Renal cortical epithelial cell (primary cell): ENCODE measurements at places on chromosomes 2 and 18. TPM values are rescaled to one million over a fixed set of nuclear protein-coding genes. Genes with fewer than 3 reads are reported as not detected.

MARS2 gene
- total RNA-seq = 8.9 and 10.5 TPM in 2 replicates

AQP12B gene
- not detected in 2 replicates for total RNA-seq

DNA sequence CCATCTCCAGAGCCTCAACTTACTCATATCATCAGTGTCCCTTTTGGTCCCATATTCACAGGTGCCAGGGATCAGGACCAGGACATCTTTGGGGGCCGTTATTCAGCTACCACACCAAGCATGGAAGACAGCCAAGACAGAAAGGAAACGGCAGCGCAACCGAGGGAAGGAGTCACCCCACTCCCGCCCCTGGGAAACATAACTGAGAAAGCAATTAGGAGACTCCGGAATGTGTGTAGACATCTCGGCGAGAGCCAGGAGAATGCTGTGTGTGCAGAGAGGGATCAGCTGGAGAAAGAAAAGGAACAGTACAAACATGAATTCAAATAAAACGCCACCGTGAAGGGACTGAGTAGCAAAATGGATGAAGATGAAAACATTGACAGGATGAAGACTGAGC lies 13.4 kb upstream of the BOK start:
- no peak for DNase-seq

DNA sequence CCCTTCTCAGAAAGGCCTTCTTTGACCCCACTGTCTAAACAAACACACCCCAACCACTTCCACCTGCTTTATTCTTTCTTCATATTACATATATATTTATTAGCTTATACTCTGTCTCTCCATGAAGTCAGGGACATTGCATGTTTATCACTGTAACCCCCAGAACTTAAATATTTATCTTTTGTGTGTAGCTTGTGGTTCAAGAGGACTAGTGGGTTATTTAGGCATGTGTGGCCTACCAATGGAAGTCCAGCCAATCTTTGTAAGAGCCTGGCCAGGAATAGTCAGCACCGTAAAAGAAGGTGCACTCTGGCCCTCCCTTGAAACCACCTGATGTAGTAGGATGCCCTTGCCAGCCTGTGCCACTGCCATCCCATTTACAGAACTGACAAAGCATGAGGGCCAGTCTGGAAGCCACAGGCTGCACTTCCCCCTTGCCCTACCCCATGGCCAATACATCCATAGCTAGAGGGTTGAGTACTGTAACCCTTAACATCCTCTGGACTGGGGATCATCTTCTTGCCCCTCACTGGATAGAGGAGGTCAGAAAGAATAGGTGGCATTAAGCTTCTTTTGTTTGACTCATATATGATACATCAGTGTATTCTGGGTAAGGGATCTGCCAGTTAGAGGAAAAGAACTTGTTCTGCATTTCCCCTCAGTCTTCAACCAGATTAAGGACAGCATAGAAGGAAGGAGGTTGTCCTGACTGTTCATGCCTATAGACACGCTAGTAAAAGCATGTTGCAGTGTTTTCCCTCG lies 4.9 kb downstream of the NEMP2 start:
- DNase-seq = no peak

DNA sequence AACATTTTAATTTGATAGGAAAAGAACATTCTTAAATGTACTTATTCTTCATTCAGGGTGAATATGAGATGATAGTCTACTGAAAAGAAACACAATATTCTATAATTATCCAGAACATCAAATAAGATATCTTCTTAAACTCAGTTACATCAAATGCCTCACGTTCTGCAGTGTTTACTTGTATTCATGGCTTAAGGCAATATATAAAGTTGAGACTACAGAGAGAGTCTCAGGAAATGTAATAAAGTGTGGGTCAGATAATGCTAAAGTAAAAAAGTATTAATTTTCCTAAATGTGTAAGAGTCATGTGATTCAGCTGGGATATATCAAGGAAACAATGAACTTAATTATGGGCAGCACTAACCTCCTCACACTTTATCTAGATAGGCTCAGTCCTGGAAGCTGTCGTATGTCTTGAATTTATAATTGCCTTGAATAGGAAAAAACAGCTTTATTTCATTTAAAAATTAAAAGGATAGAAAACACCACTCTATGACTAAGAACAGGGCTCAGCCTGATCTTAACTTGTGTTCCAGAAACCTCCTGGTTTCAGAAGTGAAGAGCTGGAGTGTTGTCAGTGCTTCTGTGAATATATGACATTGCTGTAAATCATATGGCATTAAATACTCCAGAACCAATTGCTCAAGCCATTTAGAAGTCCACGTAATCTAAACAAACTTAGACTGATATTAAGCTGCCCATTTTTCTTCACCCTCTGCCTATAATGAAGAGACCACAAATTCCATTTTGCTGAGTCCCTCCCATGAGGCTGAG lies 240.2 kb downstream of the FSIP2 start:
- DNase-seq = peak; percentile 48

DNA sequence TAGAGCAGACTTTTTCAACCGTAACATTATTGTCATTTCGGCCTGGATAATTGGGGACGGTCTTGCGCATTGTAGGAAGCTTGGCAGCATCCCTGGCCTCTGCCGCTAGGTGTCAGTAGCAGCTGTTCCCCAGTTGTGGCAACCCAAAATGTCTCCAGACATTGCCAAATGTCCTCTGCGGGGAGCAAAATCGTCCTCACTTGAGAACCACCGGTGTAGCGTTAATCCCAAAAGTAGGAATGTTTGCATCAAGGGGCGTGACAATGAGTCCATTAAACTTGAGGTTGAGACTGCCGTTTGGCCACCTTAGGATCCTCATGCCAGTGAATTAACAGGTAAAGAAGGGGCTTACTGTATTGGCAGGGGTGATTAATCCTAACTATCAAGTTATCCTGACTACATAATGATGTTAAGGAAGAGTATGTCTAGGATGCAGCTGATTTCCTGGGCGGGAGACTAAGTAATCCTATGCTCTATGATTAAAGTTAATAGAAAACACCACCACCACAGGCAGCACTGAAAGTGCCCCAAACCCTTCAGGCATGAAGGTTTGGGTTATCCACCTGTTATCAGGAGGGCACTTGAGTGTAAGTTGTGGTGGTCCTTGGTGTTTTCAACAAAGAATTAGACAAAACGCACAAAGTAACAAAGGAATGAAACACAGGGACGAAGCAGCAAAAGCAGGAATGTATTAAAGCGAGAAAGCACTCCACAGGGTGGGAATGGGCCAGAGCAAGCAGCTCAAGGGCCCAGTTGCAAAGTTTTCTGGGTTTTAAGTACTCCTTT lies 4.9 kb upstream of the ZC3H8 start:
- peak; percentile 64 for DNase-seq

GRCh38 chr18:76604935-76605240 lies 109.8 kb upstream of the ZNF516 start:
- peak; percentile 14 for DNase-seq

DNA sequence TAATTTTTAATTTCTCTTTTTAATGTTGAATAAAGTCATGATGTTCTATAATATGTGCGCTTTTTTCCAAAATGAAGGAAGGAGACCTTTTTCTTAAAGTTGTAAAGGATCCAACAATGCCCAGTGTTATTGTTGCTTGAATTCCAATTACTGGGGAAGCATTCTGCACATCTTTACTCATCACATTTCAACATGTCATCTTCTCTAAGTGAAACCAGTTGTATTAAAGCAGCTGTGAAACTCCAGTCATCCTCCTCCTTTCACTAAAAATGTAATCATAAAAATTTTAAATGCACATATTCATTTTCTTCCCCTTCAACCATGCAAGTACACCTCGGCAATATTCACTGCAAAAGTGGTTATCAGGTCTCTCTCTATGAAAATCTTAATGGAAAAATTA lies 722.7 kb downstream of the TSN start:
- DNase-seq = no peak

DNA sequence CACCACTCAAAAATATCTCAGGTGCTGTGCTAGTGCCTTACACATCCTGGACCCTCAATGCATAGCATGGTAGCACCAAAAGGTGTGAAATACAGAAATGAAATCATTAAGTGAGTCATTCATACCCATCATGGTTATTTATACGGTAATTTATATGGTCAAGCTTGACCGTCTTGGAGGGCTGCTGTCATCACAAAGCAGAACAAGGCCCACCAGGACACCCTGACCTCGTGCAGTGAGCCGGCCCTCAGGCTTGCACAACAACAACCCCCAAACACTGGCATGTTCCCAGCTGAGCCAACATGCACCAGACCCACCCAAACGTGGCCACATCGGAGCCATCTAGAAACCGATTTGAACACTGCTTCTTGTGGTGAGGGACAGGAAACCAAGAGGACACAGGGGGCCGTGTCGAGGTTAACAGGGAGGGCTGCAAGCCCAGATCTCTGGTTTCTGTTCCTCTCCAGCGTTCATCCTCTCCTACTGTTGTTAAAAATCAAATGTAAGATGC lies 378.5 kb upstream of the ID2 start:
- peak; percentile 59 for DNase-seq
